ENCODE measurements at places on chromosomes 13 and 19.
A peak's percentile ranks its signal among the peaks of the same experiment; 100 is the strongest.

GRCh38 chr13:111847964-111848363, 219.0 kb upstream of the SOX1 start:
- no peak for DNase-seq

DNA sequence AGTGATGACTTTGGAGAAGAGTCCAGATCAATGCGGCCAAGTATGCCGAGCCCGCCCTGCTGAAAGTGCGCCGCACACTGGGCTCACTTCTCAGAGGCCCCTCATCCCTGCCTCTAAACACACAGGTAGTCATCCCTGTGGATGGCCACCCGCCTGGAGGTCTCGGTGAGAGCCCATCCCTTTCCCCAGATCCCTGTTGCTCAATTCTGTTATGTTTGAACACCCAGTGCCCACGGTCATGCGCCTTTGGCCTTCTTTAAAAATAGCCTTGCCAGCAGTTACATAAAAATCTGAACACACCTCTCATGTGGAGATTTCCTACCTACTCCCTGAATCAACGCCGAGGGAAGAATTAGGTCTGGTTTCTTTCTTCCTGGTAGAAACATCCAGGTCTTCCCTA, 11.9 kb downstream of the ELAVL1 start:
- DNase-seq: no peak

- no peak for DNase-seq
Observed at GRCh38 chr19:49492573-49493405, 3.4 kb upstream of the RPS11 start.

- DNase-seq: no peak
Observed at GRCh38 chr19:17843292-17843827, 4.4 kb downstream of the JAK3 start.

DNA sequence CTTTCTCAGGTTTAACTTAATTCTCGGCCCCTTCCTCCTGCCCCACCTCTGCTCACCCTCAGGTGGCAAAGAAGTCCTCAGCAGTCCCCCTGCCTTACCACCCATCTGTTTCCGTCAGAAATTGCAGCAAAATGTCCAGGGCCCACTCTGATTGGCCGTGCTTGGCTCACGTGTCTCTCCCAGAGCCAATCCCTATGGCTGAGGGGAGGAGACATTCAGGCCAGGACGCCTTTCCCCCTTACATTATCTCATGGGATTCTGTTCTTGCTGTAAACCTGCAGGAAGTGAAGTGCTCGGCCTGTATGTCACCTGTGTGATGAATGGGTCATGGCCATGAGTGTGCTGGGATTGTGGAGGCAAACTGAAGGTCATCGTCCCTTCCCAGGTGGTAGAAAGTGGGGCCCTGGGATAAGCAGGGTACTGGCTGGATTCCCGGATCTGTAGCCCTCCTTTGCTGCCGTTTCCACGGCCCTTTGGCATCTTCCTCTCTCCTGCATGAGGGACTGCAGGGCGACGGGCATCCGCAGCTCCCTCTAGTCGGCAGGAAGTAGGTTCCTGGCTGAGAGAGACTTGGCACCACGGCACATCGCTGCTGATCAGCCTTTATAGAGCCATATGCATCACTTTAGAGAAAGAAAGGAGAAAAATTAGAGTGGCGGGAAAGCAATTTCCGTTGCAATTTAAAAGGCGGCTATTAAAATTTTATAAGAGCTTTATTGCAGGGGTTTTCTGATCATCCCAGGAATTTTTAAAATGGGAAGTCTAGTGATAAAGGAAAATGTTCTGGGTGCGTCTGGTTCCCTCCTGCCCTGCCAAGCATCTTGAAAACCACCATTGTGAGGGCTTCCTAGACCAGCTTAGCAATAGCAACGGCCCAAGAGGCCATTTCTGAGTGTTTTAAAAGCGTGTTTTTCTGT, 118.2 kb downstream of the SIPA1L3 start:
- DNase-seq: no peak

- no peak for DNase-seq
Observed at GRCh38 chr13:80166352-80166751, 174.6 kb downstream of the SPRY2 start.

DNA sequence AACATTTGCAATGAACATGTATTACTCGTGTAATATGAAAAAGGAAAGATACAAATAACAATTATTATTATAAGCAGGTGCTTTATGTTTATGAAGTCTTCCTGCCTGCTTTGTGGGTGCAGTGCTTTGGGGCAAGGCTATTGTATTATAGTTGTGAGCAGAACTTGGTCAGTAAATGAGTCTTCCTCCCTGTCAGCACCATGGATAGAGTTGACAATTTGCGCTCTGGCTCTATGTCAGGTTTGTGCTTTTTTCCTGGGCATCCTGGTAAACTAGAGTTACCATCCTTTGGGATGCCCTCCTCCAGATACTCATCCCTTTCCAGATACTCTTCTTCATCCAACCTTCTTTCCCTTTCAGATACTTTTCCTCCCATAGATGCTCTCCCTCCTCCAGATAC, 19.6 kb downstream of the ERICH6B start:
- DNase-seq: no peak

DNA sequence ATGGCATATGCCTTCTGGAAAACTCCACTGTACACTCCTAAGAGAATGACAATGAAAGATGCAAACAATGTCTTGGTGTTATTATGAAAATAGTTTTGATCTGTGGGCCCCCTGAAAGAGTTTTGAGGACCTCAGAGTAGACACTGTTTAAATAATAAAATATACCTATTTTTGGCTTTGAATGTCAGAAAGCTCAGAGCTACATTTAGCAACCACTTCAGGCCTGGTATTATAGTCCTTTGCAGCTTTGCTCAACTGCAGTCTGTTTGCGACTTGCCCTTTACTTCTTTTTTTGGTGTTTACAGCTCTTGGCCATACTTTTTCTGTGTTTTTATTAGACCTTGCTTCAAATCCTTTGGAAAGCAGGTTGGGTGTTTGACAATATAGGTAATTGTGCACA, 5.8 kb upstream of the UBE2L5 start:
- no peak for DNase-seq

DNA sequence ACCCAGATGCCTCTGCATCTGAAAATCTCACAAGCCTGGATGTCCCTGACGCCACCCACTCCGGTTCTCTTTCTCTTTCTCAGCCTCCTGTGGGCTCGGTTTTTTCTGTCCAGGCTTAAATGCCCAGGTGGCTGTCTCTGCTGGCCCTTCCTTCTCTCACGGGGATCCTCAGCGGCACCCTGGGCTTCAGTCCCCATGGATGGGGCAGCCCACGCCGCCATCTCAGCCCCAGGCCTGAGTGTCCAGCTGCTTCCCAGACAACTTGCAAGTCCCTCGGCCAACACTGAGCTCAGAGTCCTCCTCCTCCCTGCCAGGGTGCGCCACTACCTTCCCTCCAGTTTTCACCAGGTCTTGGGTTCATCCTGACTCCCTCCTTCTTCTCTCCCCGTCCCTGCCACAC, 6.4 kb downstream of the FBN3 start:
- no peak for DNase-seq

DNA sequence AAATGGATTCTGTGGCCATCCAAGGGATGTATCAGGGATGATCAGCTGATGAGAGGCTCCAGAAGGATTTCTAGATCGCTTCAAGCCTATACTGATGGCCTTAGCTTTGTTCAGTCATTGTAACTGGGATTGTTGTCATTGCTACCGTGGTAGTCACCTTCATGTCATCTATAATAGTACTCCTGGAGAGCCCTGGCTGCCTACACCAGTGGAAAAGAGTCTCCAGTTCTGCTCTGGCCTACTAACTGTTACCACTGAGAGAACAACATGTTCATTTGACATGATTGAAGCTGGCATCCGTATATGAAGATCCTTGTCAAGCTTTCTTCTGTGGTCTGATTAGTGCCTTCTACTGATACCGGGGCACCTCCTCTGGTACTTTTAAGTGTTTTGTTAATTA, 131.3 kb downstream of the B3GLCT start:
- no peak for DNase-seq

DNA sequence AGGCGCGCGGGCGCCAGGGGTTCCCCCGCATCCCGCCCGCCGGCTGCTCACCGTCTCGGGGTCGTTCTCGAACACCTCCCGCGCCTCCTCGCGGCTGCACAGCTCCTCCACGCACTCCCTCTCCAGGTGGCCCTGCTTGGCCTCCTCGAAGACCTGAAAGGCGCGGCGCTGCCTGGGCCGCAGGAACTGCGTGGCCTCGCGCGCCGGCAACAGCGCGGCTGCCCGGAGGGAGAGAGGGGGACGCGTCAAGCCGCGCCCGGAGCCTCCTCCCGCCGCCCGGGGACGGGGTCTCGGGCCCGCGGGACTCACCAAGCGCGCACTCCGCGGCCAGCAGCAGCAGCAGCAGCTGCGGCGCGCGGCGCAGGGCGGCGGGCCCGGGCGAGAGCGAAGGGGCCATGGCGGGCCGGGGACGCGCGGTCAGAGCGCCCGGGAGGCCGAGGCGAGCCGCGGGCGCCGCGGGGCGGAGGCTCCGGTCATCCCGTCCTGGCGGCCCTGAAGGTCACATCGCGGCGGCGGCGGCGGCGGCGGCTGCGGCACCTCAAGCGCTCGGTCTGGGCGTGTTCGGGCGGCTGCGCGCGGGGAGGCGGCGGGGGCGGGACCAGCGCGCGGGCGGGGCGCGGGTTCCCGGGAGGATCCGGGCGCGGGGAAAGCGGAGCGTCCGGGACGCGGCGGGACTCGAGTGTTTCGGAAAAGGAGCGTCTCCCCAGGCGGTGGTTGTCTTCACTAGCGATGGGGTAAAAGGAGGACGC, at the start of gene GAS6:
GAS6 (minus strand) TSS at position 553 of the 749 bp plus-strand sequence; CDS start at position 397, 156 bp downstream.
- peak; percentile 53 for DNase-seq

DNA sequence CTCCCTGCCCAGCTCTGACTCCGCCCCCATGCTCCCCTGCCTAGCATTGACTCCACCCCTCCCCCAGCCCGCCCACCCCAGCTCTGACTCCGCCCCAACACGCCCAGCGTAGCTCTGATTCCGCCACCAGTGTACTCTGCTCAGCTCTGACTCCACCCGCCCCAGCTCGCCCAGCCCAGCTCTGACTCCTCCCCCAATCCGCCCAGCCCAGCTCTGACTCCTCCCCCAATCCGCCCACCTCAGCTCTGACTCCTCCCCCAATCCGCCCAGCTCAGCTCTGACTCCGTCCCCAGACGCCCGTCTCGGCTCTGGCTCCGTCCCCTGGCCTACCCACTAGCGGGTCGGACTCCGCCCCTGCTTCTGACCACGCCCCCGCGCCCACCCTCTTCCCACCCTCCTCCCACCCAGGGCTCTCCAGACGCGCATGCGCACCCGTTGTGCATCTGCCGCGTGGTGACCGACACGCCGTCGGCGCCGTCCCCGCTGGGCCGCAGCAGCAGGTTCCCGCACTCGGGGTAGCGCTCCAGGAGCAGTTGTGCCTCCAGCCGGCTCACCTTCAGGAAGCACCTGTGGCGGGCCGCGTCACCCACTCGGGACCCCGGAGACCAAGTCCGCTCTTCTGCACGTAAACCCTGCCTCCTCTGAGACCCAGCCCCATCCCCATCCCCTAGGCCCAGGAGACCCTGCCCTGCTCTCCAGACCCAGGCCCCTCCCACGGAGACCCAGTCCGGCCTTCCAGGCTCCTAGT, 10.2 kb downstream of the STAP2 start:
- DNase-seq: peak; percentile 98

- no peak for DNase-seq
Observed at GRCh38 chr13:41488124-41488523, 30.8 kb downstream of the RGCC start.

- DNase-seq: no peak
Observed at GRCh38 chr19:5048727-5049553, 80.0 kb downstream of the KDM4B start.

GRCh38 chr19:29872224-29872731, 60.5 kb downstream of the CCNE1 start:
- DNase-seq: no peak

DNA sequence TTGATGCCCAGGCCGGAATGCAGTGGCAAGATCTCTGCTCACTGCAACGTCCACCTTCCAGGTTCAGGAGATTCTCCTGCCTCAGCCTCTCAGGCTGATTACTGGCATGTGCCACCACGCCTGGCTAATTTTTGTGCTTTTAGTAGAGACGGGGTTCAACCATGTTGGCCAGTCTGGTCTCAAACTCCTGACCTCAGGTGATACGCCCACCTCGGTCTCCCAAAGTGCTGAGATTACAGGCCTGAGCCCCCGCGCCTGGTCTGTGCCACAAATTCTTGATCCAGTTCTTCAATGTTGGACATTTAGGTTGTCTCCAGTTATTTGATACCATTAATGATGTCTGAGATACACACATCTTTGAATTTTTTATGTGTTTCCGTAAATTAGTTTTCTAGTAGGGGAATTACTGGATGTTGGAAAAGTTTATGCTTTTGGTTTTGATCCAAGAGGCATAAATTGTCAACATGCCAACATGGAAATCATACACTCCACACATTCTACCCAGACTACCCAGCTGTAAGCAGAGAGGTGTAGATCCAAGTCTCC, 525 bp upstream of the COG3 start:
- DNase-seq: peak; percentile 44

- no peak for DNase-seq
Observed at GRCh38 chr19:53007606-53008005, 6.1 kb upstream of the ERVV-1 start.

GRCh38 chr13:59345311-59345710, 818.4 kb downstream of the DIAPH3 start:
- DNase-seq: peak; percentile 44

GRCh38 chr13:111399776-111400538, 79.5 kb downstream of the TEX29 start:
- DNase-seq: no peak

- no peak for DNase-seq
Observed at GRCh38 chr13:73057284-73058063, 1.3 kb upstream of the KLF5 start.

DNA sequence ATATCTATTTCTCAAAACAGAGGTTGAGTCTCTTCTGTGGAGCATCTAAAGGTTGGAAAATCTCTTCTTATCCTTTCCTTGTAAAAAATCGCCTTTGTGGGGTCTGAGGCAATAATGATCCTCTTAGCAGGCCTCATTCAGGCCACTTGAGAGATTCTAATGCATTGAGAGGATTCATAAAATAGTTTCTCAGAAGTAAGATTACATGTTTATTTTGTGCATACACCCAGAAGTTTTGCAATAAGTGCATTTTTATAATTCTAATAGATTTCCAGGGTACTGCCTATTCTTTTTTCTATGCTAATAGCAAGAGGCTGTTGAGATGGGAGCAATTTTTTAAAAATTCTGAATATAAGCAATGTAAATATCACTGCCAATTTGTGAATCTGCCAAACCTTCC, 342.2 kb upstream of the KLF12 start:
- no peak for DNase-seq

DNA sequence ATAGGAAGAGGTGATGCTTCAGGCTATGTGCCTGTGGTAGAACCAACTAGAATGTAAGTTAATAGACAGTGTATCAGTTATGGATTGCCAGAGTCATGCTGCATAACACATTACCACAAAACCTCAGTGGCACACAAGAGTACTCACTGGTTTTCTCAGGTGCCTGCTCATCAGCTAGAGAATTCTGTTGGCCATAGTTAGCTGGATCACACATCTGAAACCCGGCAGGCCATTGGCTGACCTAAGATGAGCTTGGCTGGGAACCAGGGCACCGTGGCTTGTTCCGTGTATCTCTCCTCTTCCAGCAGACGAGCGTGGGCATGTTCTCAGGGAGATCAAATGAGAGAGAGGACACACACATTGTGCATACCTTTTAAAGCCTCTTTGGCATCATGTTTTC, 76.7 kb downstream of the TEX26 start:
- no peak for DNase-seq

- DNase-seq: no peak
Observed at GRCh38 chr19:11814700-11815035, 595 bp downstream of the ZNF440 start.

- DNase-seq: peak; percentile 71
Observed at GRCh38 chr19:6103217-6103644, 7.1 kb downstream of the RFX2 start.

GRCh38 chr19:33426621-33427361, 53.3 kb downstream of the CEBPG start:
- no peak for DNase-seq

Measured in right forelimb (tissue), 1 donor.